ENCODE measurements at places on chromosomes 12 and 14. TPM values are rescaled to one million over a fixed set of nuclear protein-coding genes. Genes with fewer than 3 reads are reported as not detected.

DNA sequence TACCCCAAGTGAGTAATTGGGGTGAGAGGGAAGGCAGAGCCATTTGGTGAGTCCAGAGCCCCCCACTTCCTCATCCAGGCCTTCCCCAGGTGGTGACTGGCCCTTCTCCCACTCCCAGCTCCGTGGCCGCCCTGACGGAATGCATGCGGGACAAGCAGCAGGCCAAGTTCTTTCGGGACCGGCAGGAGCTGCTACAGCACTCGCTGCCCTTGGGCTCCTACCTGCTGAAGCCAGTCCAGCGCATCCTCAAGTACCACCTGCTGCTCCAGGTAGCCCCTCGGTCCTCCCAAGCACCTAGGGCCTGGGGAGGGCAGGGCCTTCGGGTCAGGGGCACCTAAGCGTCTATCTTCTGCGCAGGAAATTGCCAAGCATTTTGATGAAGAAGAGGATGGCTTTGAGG lies 26.5 kb downstream of the PLEKHG3 start:
- H3K27ac ChIP-seq, result no peak overlapping the region
- no peaks in the 10 kb centered on the region for H3K27me3 ChIP-seq
- peaks cover 59% of the 10 kb centered on the region for H3K4me1 ChIP-seq
- no peak overlapping the region for H3K4me3 ChIP-seq
- H3K36me3 ChIP-seq, result no peaks in the 10 kb centered on the region

DNA sequence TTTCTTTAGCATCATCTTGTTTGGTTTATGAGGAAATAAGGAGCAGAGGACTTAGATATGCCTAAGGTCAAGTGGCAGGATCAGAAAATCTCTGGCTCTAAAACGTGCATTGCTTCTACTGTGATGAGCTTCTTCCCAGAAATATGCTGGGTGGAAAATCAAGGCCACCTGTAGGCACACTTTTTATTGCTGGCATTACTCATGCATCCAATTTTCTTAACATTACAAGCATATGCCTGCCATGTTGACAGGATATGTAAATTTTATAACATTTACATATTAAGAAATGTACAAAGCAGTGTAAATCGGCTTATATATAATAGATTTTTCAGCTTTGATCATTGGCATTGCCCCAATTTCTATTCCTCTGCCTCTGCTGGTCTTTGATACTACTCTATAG lies 409.6 kb downstream of the TMEM132D start:
- no peaks in the 10 kb centered on the region for H3K4me1 ChIP-seq
- no peak overlapping the region for H3K27ac ChIP-seq
- no peak for DNase-seq
- no peak overlapping the region for H3K4me3 ChIP-seq
- H3K27me3 ChIP-seq, result no peaks in the 10 kb centered on the region

- no peaks in the 10 kb centered on the region for H3K4me1 ChIP-seq
- no peaks in the 10 kb centered on the region for H3K36me3 ChIP-seq
- no peaks in the 10 kb centered on the region for H3K27me3 ChIP-seq
- no peak overlapping the region for H3K4me3 ChIP-seq
These were observed 389.8 kb downstream of the NUAK1 start for GRCh38 chr12:105748806-105749600.

Gene ARMH4
- total RNA-seq, result not detected

Gene ABCD2
- 21.0 TPM for total RNA-seq

Gene ADCY6
- not detected for total RNA-seq

Gene FSCB
- not detected for total RNA-seq

All from naive thymus-derived CD4-positive, alpha-beta T cell (primary cell).